Smooth muscle cell of the pulmonary artery (primary cell): ENCODE measurements at places on chromosomes 13 and 19. TPM values are rescaled to one million over a fixed set of nuclear protein-coding genes. Genes with fewer than 3 reads are reported as not detected.

Gene PRSS57
- not detected in 2 replicates for total RNA-seq

Gene TMEM190
- not detected in 2 replicates for total RNA-seq

Gene MIA
- total RNA-seq: 0.33 TPM in 1 of 2 replicates, not detected in the other

Gene ZNF625
- total RNA-seq: 9.2 and 9.3 TPM in 2 replicates

Gene SIGLEC8
- total RNA-seq: not detected in 2 replicates

Gene TSKS
- 0.52 TPM in 1 of 2 replicates, not detected in the other for total RNA-seq

Gene PRR36
- 0.10 TPM in 1 of 2 replicates, not detected in the other for total RNA-seq

Gene DOCK9
- 5.2 and 29.6 TPM in 2 replicates for total RNA-seq

Gene ABCC4
- 10.2 and 16.4 TPM in 2 replicates for total RNA-seq

Gene SMAD9
- total RNA-seq: 3.8 and 8.3 TPM in 2 replicates

Gene TEX26
- not detected in 2 replicates for total RNA-seq

Gene COQ8B
- 31.7 and 33.8 TPM in 2 replicates for total RNA-seq

Gene KIR2DL1
- not detected in 2 replicates for total RNA-seq

Gene RYR1
- under 0.01 and 0.03 TPM in 2 replicates for total RNA-seq

Gene CYP2F1
- not detected in 2 replicates for total RNA-seq

Gene VSTM1
- total RNA-seq: not detected in 2 replicates

Gene FXYD3
- total RNA-seq: not detected in 2 replicates

Gene TNFSF11
- total RNA-seq: 0.20 TPM in 1 of 2 replicates, not detected in the other

Gene GRK1
- total RNA-seq: 0.03 TPM in 1 of 2 replicates, not detected in the other

Gene CGB5
- not detected in 2 replicates for total RNA-seq

Gene RFPL4AL1
- not detected in 2 replicates for total RNA-seq

Gene PGLYRP1
- total RNA-seq: not detected in 2 replicates
